ENCODE measurements at places on chromosomes 6 and 20. TPM values are rescaled to one million over a fixed set of nuclear protein-coding genes. Genes with fewer than 3 reads are reported as not detected.

- H3K4me1 ChIP-seq = no peaks in the 10 kb centered on the region
- H3K4me3 ChIP-seq = no peak overlapping the region
- no peak for DNase-seq
- H3K27me3 ChIP-seq = no peaks in the 10 kb centered on the region
- H3K27ac ChIP-seq = no peak overlapping the region
These were observed 19.3 kb downstream of the HIVEP2 start for GRCh38 chr6:142925575-142926110.

DNA sequence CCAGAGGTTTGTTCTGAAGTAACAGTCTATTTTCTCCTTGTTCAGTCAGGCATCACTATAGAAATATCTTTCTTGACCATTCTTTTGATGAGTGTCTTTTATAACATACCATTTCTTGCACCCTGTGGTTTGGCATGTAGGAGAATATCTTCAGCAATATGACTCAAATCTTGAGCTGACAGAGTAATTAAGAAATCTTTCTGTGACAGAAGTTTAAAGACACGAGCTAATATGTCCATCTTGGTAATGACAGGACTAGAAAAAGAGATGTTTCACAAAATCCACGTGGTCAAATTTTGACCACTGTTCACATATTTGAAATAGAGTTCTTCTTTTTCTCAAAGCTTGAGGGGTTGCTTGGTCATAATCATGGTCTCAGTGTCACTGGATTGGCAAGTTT is 149.9 kb downstream of the MYB start:
- no peaks in the 10 kb centered on the region for H3K36me3 ChIP-seq
- H3K27ac ChIP-seq = no peak overlapping the region
- no peak for DNase-seq
- no peaks in the 10 kb centered on the region for H3K27me3 ChIP-seq
- no peaks in the 10 kb centered on the region for H3K4me1 ChIP-seq

GRCh38 chr6:20658516-20658915 is 124.3 kb downstream of the CDKAL1 start:
- H3K27me3 ChIP-seq = no peaks in the 10 kb centered on the region
- no peak overlapping the region for H3K27ac ChIP-seq
- no peak overlapping the region for H3K4me3 ChIP-seq
- DNase-seq = no peak
- peaks cover 7% of the 10 kb centered on the region for H3K4me1 ChIP-seq

DNA sequence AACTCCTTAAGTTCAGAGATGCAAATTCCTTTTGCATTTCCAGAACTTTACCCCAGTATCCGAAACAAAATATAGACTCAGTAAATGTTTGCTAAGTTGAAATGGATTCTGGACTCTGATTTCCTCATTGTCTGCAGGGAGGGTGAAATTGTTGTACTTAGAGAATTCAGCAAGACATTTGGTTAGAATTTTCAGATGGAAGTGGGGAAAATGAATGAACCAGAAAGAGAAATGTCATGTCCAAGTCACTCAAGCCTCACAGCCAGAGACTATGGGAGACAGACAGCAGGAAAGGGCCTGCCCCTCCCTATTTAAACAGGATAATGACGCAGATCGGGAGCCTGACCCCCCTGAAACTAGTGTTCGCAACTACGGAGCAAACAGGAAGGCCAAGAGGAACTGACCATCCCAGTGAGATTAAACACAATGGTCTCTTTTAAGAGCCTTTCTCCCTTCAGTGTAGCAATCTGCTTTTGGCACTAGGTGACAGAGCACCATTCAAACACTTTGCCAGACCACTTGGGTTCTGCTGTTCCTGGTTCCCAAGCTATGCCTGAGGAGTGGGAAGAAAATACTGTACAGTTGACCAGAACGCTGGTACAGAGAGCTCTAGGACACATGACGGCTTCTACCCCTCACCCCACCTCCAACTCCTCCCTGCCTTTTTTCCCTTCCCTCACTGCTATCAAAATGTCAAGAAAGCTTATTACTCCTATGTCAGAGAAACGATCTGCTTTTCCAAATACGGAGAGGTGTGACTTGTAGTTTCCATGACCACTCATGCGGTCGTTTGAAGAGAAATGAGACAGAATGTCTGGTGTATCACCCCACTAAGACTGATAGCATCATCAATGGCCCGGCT is 13.7 kb downstream of the NEDD9 start:
- peaks cover 15% of the 10 kb centered on the region for H3K4me1 ChIP-seq
- no peaks in the 10 kb centered on the region for H3K27me3 ChIP-seq
- peak overlapping the region; percentile 93 for H3K27ac ChIP-seq
- H3K4me3 ChIP-seq = peak overlapping the region; percentile 24

DNA sequence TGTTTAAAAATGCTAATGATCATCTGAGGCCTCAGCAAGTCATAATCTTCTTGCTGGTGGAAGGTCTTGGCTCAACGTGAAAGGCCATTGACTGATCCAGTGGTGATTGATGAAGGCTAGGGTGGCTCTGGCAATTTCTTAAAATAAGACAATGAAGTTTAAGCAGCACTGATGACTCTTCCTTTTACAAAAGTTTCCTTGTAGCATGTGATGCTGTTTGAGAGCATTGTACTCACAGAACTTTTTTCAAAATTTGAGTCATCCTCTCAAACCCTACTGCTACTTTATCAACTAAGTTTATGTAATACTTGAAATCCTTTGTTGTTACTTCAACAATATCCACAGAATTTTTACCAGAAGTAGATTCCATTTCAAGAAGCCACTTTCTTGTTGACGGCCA is 382.3 kb downstream of the ESR1 start:
- H3K4me1 ChIP-seq = no peaks in the 10 kb centered on the region
- no peak overlapping the region for H3K27ac ChIP-seq
- H3K4me3 ChIP-seq = no peak overlapping the region
- DNase-seq = no peak
- no peaks in the 10 kb centered on the region for H3K36me3 ChIP-seq

DNA sequence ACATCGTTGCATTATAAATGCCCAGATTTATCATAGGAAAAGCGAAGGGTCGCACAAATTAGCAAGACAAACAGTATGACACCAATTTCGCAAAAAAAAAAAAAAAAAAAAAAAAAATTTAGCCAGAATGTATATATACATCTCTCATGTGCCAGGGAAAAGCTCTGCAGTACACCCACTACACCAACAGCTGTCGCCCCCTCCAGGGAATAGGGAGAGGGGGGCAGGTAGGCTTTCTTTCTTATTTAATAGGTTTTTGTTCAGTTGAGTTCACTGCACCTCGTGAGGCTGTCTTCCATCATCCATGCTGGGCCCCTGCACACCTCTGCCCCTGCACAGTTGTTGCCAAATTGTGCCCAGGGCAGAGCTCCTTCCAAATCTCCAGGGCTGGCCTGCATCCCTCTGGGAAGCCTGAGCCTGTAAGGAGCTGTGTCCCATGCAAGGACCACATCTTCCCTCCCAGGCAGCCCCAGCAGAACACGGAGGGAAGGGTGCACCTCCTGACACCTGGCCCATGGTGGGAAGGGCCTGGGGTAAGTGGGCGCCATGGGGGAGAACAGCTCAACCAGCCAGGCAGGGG is 85.4 kb downstream of the NINL start:
- no peaks in the 10 kb centered on the region for H3K36me3 ChIP-seq
- H3K4me1 ChIP-seq = no peaks in the 10 kb centered on the region
- no peak overlapping the region for H3K4me3 ChIP-seq
- no peak for DNase-seq
- no peaks in the 10 kb centered on the region for H3K27me3 ChIP-seq

- no peak overlapping the region for H3K27ac ChIP-seq
- no peaks in the 10 kb centered on the region for H3K4me1 ChIP-seq
- DNase-seq = no peak
- H3K4me3 ChIP-seq = no peak overlapping the region
These were observed 11.8 kb upstream of the IBTK start for GRCh38 chr6:82259389-82259788.

GRCh38 chr6:63597141-63598048 is 25.1 kb downstream of the LOC128125822 start:
- DNase-seq = no peak
- no peaks in the 10 kb centered on the region for H3K36me3 ChIP-seq
- H3K4me3 ChIP-seq = peak overlapping the region; percentile 81
- H3K4me1 ChIP-seq = peaks cover 3% of the 10 kb centered on the region
- no peak overlapping the region for H3K27ac ChIP-seq

DNA sequence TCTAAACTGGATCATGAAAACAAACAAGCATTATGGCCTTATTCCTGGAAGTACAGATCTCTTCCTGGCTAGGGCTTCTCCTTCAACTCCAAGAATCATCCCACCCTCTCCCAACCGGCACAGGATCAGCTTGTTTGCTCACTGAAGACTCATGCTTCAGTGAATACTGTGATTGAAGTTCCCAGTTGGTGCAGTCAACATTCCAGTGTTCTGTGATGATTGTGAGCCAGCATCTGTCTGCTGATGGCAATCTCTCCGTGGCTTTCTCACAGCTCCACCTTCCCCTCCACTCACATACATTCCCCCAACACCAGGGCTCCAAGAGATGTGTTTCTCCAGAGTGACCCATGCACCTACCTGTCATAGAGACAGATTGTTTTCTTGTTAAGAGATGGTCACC is 421.3 kb upstream of the BTBD3 start:
- no peak overlapping the region for H3K4me3 ChIP-seq
- no peaks in the 10 kb centered on the region for H3K36me3 ChIP-seq
- H3K27ac ChIP-seq = no peak overlapping the region
- DNase-seq = no peak

DNA sequence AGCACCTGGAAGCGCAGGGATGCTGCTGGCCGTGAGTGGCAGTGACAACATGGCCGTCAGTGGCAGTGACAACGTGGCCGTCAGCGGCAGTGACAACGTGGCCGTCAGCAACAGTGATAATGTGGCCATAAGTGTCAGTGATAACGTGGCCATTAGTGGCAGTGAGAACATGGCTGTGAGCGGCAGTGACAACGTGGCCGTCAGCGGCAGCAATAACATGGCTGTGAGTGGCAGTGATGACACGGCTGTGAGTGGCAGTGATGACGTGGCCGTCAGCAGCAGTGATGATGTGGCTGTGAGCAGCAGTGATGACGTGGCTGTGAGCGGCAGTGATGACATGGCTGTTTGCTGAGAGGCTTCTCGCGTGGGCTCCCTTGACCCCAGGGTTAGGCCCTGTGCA is 169.8 kb downstream of the ERMARD start:
- peak; percentile 58 for DNase-seq
- no peaks in the 10 kb centered on the region for H3K27me3 ChIP-seq
- no peaks in the 10 kb centered on the region for H3K36me3 ChIP-seq
- H3K27ac ChIP-seq = no peak overlapping the region
- no peak overlapping the region for H3K4me3 ChIP-seq

Gene MYLK4
- 1.3 TPM for total RNA-seq

Gene ZSWIM3
- 3.2 TPM for total RNA-seq

Gene ECT2L
- total RNA-seq = 0.13 TPM

Gene PRIM2
- 9.7 TPM for total RNA-seq

Gene GRM1
- 0.19 TPM for total RNA-seq

Gene NMBR
- total RNA-seq = not detected

Gene ZNF334
- 8.2 TPM for total RNA-seq
